ENCODE measurements at places on chromosomes 5 and 9.

DNA sequence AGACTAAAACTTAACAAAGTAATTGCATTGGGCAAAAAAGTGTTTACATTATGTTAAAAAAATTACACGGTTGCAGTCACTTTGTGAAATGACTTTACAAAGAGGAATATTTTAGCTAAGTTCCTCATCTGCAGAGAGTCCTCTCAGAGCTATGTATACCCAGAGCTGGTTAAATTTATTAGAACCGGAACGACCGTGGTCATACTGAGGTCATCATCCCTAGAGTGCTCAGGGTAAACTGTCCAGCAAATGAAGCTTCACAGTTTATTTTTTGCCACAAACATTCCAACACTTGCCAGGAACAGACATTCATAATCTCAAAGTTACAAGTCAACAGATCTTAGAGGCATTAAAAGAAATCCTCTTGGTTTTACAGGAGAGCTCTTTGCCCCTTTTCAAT, 897 bp downstream of the ROPN1L start:
- no peak for DNase-seq

- no peak for DNase-seq
Measured at GRCh38 chr5:8905021-8905420, 640.9 kb downstream of the SEMA5A start.

- no peak for DNase-seq
Measured at GRCh38 chr5:159392871-159393270, 62.6 kb upstream of the IL12B start.

- DNase-seq: no peak
Measured at GRCh38 chr9:77773381-77773780, 125.3 kb upstream of the GNA14 start.

DNA sequence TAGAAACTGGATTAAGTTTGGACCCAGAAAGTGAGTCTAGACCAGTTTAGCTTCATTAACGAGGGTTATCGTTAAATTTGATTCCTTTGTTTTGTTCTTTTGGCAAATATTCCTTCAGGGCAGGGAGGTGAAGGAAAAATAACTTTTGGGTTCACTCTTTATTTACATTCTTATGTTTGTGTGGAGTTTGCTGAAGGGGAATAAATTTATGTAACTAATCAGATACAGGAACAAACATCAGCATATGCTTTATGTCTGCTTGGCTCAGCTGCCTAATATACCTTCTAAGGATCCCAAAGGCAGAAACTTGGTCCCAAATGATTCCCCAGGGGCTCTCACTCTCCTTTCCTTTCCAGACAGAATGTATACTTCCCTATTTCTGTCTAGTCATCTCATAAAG, 132.4 kb downstream of the MCTP1 start:
- no peak for DNase-seq

- no peak for DNase-seq
Measured at GRCh38 chr5:38319491-38319890, 61.1 kb downstream of the EGFLAM start.

DNA sequence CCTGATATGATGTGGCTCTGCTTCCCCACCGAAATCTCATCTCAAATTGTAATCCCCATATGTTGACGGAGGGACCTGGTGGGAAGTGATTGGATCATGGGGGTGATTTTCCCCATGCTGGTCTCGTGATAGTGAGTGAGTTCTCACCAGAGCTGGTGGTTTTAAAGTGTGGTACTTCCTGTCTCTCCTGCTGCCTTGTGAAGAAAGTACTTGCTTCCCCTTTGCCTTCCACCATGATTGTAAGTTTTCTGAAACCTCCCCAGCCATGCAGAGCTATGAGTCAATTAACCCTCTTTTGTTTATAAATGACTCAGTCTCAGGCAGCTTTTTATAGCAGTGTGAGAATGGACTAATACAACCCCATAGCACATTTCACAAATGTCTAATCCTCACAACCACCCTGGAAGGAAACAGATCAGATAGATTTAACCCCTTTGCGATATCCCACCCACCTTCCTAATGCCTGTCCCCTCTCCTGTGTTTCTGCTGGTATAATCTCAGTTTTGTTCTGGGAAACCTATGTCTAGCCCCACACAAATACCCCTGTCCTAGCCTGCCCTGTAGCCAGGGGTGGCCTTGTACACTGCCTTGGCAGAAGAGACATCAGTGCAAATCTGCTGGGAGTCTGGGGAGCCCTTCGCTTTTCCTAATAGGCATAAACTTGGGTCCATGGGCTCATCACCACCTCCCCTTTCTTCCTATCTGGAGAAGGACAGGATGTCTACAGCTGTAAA, 157.0 kb upstream of the RAI14 start:
- no peak for DNase-seq

- no peak for DNase-seq
Measured at GRCh38 chr9:12414514-12414913, 278.7 kb upstream of the TYRP1 start.

DNA sequence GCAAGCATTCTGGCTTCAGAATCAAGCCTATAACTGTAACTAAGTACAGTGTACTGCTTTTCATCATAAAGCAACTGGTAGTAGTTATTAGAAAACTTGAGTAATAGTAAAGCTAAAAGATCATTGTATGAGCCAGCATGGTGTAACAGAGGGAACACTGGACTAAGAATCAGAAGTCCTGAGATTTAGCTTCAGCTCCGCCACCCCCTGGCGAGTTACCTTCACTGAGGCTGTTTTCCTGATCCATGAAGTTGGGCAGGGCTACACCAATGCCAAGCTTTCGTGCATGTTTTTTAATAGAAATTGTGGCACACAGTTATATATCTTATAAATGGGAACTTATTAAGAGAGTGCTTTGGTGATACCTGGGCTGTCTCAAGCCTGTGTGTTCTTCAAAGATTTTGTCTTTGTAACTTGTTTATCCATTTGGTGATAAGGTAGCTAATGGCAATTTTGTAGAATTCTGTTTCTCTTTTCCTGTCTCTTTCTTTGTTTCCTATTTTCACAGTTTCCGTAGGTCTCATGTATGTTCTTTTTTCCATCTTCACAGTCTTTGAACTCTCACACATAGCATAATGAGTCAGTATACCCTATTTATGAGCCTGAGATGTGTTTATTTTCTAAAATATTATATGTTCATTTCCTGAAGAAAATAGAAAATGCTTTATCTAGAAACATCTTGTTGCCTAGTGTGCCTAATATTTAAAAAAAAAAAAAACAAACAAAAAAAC, 102.3 kb downstream of the GDNF start:
- DNase-seq: no peak

DNA sequence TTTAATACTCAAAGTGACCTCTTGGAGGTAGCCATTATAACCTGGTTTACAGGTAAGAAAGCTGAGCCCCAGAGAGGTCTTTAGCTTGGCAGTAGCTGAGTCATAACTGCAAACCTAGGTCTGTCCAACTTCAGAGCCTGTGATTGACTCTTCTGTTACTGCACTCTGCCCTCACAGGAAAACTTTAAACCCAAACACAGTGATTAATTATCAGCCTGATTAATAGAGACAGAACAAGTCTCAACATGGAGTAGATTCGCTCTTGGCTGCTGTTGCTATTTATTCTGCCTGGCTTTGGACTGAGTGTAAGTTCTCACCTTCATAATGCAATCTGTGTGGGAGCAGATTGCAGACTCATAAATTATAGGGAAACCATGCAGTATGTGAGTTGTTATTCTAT, 27.4 kb upstream of the TXN start:
- no peak for DNase-seq

DNA sequence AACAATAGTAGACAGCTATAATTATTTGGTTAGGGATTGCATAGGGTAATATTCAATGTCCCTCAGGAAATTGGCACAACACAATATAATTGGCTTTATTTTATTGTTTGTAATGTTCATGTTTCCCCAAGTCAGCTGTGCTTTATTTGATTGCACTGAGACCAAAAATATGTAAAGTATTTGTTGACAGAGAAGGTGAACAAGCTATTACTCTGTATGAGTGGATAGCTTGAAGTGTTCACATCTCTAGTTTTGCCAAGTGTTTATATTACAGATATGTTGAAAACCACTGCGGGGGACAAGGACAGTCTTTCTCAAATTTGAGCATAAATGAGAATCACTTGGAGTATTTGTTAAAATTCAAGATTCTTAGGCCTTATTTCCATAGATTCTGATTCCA, 83.3 kb downstream of the RAB3C start:
- no peak for DNase-seq

- no peak for DNase-seq
Measured at GRCh38 chr5:124724357-124725039, 21.9 kb downstream of the ZNF608 start.

DNA sequence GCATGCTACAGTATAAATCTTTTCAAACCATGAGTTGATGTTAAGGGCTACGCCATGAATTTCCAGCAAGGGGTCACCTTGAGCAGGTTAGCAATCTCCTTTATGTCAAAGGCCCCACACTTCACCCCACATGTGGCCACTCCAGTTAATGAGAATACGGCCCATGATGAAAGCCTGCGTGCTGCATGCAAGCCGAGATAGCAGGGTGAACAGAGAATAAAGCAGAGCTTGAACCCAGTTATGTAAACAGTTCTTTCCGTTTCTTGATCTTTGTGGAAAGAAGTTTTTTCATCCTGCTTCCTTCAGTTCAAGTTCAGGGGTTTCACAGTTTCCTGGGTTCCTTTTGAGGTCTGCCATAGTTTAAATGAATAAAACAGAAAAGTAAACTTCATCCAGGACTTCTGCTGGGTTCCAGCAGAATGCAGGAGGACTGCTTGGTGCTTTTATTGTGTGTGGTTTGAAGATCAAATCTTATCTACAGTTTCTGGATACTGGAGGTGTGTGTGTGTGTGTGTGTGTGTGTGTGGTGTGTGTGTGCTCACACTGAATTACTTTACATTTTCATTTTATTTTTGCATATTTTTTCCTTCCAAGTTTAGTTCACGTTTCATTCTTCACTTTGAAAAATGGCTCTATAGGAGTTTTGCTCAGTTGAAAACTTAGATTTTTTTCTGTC, 87.1 kb downstream of the HMHB1 start:
- DNase-seq: no peak
